ENCODE measurements at places on chromosomes 7 and 10. TPM values are rescaled to one million over a fixed set of nuclear protein-coding genes. Genes with fewer than 3 reads are reported as not detected.

The MEIG1 gene
- not detected for total RNA-seq

The GPR85 gene
- 46.8 TPM for total RNA-seq

The MKRN1 gene
- total RNA-seq = 102 TPM

The NPC1L1 gene
- total RNA-seq = 0.10 TPM

The CAMK1D gene
- 25.2 TPM for total RNA-seq

The CLRN3 gene
- total RNA-seq = 0.20 TPM

DNA sequence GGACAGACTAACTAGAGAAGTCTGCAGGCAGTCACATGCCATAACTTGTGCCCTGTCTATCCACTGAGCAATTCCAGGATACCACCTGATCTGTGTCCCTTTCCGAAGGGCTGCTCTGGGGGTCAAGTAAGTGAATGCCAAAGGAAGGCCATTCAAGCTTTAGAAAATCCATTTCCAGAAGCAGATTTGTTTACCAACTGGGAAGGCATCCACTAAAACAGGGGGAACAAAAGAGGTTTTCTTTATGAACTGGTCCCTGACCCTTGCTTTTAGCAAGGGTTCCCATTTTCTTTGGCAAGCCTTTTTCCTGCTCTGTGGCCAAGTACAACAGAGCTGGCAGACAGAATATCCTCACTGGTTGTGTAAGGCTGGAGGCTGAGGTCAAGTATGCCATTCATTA is 36.5 kb downstream of the ITPRID1 start:
- peak; percentile 48 for DNase-seq

DNA sequence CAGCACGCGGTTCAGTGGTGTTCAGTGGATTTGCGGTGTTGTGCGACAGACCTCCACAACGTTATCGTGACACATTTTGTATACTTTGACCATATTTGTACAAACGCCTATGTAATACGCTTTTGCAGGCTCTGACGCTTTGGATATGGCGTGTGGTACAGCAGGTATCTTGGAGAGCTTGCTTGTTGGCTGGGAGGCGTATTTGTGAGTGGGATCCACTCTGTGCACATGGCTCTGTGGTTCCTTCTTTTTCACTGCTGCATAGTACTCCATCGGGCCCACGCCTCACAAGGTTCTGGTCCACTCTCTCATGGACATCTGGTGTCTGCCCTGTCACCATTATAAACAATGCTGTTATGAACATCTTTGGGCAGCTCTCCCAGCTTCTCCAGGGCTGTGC is 53.2 kb downstream of the ELFN1 start:
- DNase-seq = no peak

The RAB19 gene
- total RNA-seq = 0.99 TPM

Data from spinal cord (tissue), 10 donors.